GM23338 (cell line): ENCODE measurements at places on chromosomes 16 and 17.

DNA sequence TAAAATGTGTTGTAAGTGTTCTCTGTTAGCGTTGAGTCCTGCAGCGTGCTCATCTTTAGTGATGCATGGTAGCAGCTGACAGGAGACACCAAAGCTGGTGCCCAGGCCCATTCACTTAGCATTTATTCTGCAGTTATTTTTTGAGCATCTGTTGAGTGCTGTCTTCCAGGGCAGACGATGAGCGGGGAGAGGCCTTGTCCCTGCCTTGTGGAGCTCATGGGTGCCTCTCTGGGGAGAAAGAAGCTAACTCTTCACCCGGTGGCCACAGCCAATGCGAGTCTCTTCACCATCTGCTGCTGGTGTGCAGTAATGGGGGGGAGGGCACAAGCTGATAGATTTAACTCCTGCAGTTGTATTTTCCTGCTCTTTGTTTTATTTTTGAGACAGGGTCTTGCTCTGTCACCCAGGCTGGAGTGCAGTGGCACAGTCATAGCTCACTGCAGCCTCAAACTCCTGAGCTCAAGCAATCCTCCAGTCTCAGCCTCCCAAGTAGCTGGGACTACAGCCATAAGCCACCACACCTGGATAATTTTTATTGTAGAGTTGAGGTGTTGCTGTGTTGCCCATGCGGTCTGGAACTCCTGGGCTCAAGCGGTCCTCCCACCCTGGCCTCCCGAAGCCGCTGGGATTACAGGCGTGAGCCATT, 30.5 kb downstream of the GPT2 start:
- DNase-seq: no peak

DNA sequence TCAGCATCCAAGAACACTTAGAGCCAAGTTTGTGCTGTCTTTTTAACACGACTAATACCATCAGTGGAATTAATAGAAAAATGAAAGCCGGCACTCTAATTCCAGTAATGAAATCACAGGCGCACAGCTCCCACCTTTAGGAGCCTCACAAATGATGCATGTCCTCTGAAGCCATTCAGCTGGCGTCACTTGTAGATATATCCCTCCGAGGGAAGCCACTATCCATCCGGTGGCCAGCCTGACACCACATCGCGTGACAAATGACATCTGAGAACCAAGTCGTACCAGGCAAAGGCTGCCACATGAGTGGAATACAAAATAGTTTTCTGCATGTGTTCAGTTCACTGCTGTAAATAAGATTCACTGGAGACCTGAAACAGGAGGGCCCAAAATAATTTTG, 205.6 kb downstream of the GRIN2A start:
- no peak for DNase-seq

GRCh38 chr16:82675300-82675699, 48.5 kb downstream of the CDH13 start:
- DNase-seq: no peak

DNA sequence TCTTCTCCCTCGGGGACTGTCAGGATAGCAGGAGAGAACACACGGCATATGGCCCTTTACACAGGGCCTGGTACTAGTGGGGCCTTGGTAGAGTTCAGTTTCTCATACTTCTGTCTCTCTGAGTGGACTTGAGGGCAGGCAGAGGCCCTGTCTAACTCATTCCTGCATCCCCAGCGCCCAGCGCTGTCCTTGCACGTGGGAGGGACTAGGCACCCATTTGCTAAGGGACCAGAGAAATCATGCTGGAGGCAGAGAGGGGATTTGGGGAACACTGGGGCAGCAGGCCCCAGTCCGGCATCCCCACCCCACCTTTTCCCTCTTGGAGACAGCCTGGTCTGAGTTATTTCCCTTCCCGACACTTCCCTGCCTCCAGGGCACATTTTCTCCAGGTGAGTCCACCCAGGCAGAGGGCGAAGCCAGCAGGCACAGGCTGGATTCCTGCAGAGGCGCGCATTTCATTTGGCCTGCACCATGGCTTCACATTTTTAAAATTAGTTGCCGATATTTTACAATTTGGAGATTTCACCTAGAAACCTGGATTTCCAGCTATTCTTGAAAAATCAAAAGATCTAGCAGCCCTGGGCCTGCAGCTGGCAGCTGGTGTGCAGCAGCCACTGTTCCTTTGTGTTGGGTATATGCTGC, 9.7 kb upstream of the NKD1 start:
- DNase-seq: no peak

- no peak for DNase-seq
Measured at GRCh38 chr16:85451641-85452363, 161.3 kb upstream of the GSE1 start.

- no peak for DNase-seq
Measured at GRCh38 chr17:17525311-17525710, 29.1 kb upstream of the RASD1 start.

DNA sequence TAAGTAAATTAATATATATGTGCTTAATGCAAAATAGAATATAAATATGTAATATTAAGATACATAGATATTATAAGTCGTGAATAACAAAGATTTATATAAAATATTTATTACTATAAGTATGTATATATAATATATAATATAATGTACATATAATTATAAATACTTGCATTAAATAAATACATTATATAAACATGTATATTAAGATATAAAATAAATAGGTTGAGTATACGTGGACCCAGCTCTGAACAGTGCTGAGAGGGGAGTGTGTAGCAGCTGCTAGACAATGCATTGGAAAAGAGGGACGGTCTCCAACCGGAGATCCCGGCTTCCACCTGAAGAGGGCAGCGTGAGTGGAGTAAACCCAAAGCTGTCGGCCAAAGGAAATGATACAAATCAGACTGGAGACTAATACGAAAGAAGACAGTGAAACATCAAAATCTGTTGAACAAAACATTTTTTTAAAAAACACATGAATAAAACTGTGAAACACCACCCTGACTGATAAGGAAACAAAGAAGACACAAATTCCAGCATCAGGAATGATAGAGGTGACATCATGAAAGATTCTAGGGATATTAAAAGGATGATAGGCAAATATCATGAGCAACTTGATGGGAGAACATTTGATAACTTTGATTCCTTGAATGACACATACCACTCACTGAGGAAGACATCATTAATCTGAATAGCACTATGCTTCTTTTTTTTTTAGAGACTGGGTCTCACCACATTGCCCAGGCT, 125.4 kb upstream of the CHMP6 start:
- peak; percentile 77 for DNase-seq

DNA sequence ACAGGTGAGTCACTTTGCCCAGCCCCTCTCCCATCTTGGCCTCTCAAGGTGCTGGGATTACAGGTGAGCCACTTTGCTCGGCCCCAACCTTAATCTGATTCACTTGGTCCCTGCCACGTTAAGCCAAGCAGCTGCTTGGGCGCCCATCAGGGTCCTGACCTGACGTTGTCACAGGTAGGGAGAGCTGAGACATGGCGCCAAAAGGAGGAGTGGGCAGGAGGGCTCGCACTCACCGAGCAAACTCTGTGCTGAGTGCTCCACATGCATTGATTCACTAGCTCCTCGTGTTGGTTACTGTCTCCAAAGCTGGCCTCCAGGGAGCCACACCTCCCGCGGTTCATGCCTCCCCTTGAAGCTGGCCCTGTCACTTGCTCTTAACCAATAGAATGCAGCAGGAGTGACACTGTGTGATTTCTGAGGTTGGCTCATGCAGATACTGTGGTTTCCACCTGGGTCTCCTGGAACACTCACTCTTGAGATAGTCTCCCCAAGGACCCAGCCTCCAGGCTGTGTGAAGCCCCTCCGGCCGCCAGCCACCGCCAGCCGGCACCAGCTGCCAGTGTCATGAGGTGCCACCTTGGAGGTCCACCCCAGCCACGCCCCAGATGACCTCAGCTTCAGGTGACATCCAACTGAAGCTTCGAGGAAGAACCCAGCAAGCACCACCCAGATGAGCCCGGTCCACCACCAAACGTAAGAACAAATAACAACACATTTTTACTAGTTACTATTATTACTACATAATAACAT, 223.0 kb downstream of the GSG1L start:
- no peak for DNase-seq

- DNase-seq: no peak
Measured at GRCh38 chr16:15808071-15808470, 48.8 kb downstream of the MYH11 start.

DNA sequence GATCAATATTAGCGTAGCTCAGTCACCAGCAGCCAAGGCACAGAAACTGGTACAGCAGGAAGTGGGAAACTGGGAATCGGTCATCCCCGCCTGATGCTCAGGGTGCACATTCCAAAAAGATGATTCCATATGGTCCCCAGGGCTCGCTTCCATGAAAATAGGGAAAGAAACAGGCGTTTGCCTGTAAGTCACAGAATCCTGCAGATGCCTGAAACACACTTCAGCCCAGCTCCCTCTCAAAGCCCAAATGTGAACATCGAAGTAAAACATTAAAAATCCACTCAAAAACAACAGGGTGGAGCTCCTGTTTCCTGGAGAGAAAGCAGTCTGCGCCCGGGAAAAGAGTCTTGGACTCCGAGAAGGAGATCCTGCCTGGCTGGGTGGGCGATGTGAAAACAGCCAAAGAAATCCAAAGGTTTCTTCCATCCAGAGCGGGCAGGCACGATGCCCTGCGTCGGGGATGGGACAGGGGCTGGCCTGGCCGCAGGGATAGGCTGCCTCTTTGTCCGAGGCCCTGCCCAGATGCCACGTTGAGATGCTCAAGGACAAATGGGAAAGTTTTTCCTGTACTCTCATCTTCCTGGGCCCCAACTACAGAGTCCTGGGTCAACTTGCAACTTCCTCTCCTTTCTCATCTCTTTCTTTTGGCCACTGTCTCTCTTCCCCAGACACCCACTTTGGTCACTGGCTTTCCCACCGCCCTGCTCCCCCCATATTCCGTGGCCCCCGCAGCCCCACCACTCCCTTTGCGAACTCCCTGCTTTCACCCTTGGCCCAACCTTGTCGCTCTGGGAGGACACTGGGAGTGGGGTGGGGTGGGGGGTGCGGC, 743 bp downstream of the WIPI1 start:
- DNase-seq: peak; percentile 93

DNA sequence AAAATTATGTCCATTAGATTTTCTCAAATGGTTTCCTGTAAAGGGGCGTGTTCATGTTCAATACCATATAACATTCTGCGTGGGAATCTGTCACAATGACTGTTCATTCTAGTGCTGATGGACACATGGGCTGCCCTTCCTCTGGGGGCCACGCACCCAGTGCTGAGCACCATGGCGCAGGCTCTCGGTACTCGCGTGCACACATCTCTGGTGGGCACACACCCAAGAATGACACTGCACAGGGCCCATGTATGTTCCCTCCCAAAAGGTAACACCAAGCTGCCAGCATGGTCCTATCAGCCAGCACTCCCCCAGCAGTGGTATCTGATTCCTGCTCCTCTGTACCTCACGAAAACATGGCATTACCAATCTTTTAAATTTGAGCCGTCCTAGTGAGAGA, 13.7 kb downstream of the B9D1 start:
- no peak for DNase-seq

DNA sequence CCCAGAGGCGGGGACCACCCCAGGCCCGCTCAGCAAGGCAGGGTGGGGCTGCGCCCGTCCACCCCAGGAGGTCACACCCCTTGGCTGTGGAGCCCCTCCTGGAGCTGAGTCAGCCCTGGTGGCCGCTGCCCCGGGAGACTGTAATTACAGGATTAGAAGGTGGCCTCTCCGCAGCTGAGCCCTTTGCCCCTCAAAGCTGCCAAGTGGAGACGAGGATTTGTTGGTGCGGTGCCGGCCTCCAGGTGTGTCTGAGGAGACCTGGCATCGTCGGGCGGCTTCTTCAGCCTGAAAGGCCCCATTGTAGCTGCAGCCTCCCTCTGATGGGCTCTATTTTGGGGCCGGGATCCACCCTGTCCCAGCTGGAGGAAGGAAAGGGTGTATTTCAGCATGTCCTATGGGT, 22.7 kb upstream of the SPNS2 start:
- DNase-seq: no peak

DNA sequence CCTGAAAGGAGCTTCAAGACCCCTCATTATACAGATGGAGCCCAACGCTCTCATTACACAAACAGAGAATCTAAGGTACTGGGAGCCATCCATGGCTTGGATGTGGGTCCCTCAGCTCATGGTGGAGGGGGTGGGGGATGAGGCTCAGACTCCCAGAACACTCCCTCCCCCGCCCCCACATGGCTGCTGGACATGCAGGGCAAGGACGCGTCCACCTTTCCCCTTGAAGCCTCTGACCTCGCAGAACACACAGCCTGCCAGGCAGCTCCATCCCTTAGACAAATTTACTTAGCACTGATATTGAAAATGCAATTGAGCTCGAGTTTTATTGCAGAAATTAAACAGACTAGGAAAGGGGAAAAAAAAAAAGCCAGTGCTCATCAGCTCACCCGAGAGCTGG, 203.9 kb downstream of the ZNF423 start:
- DNase-seq: no peak

DNA sequence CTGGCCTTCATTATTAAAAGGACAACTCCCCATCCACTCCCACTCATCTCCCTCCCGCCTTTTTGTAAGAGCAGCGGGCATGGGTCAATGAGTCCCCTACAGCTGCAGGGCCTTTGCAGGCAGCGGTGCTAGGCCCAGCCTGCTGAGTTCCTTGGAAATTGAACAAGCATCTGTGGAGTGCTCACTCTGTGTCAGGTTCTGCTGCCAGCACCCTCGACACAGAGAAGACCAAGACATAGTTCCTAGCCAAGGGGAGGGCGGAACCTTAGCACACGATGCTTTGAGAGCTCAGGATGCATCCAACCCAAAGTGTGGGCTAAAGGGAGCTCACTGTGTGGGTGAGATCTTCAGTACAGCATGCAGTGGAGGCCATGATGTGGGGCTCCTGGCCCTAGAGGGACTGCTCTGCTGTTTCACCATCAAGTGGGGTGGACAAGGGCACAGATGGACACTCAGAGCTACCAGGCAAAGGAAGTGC, 27.6 kb downstream of the RMI2 start:
- no peak for DNase-seq

GRCh38 chr17:77748436-77748835, 210.1 kb upstream of the TNRC6C start:
- no peak for DNase-seq

DNA sequence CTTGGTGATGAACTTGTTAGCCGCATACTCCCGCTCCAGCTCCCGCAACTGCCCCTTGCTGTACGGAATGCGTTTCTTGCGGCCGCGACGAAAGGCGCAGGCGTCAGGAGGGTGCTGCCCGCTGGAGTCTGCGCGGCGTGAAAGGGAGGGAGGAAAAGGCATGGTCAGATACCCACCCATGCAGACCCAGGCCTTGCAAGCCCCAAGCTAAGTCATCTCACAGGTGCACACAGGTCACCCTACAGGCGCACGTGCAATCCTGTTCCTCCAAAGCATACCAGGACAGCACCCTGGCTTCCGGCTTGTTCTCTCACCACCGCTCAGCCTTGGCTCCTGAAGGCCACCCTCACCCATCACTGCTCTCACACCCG, 1.6 kb downstream of the HOXB13 start:
- no peak for DNase-seq

DNA sequence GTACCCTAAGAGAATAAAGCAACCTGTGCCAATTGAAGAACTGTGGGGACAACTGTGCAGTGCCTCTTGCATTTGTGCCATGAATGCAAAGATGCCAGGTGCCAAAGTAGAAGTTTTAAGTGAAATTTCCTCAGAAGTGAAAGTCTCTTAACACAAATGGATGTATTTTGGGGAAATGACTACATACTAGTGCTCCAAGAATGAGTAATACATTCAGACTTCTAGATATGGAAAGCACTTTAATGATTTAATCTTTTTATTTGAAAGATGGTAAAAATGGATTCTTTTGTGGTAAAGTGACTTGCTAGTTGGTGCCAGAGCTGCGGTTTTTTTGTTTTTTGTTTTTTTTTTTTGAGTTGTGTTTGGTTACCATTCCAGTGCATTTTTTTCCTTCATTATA, 15.0 kb downstream of the UTP18 start:
- no peak for DNase-seq

- DNase-seq: no peak
Measured at GRCh38 chr16:80047842-80048241, 447.3 kb upstream of the MAF start.

- no peak for DNase-seq
Measured at GRCh38 chr17:17081304-17081940, 39.2 kb downstream of the MPRIP start.
